ENCODE measurements at places on chromosomes 11 and 22.

- no peak for DNase-seq
These were observed 362.3 kb upstream of the KIRREL3 start for GRCh38 chr11:127362754-127363308.

GRCh38 chr11:61961570-61962212 lies 5.7 kb downstream of the FTH1 start:
- DNase-seq = no peak

DNA sequence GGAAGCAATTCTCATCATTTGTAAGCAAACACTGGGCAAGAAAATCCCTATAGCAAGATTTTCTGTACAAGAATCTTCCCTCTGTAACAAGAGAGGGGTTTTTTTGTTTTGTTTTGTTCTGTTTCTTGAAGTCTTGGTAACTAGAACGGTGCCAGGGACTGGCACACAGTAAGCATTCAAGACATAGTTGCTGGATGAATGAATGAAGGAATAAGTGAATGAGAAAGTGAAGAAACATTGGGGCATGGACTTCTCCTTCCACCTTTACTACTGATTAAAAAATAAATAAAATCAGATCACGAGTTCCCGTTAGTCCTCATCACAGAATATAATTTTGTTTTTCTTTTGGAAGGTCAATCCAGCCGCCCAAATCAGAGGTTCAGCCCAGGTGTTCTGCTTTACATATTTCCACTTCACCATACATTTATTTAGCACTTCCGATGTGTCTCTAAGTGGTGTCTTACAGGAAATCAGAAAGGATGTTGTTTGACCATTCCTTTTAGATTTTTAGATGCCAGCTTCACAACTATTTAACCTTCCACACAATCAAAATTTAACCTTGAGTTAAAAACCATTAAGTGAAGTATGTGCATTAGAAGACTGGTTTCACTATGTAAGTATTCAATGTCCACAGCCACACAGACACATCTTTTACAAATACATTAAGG lies 281.2 kb downstream of the CADM1 start:
- no peak for DNase-seq

- DNase-seq = peak; percentile 99
These were observed 14.4 kb upstream of the CDC42EP1 start for GRCh38 chr22:37545703-37546436.

DNA sequence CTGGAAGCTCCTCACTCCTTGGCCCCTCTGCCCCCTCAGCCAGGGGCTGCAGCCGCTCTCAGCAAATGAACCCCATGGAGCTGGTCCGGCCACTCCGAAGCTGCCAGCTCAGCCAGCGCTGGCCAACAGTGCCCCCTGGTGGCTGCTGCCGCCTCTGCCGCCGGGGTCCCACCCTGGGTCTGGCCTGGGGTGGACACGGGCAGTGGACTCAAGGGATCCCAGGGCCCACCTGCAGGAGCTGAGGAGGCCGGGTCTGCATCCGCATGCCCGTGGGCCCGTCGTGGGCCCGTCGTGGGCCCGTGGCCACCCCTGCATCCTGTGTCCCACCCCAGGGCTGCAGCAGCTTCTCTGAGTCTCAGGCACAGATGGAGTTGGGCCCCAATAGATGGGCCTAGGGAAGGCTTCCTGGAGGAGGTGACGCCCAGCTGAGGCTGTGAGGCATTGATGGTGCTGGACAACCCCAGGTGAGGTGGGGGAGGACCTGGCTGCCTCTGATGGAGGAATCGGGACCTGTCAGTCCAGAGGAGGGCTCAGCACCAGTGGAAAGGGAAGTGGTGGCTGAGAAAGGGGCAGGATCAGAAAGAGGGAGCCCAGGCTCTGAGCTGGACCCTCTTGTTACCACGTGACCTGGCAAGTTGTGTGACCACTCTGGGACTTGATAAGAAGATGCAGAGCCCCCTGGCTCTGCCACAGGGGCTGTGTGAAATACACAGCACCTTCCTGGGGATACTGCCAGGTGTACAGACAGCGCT lies 522.3 kb downstream of the BRD1 start:
- DNase-seq = peak; percentile 86
